ENCODE measurements at places on chromosomes 5 and 9.

DNA sequence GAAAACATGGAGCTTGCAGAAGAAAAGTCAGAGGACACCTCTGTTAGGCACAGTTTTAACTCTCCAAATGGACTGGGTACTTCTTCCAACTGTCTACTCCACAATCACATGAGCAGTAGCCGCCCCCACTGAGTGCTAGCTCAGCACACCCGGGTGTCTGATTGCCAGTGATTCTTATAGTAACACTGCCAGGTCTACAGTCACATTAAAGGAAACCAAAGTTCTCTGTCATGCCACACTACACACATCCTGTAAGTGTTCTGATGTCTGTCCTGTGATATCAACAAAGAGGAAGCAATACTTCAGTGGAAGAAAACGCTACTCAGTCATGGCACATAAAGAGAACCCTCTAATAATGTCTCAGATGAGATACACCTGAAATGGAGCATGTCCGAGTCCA is at the start of gene HAVCR2:
TSS of gene HAVCR2 (minus strand) at position 69 of the 400 bp plus-strand sequence. CDS start at position 8, 61 bp downstream.
- no peak for DNase-seq

- DNase-seq = no peak
Measured at GRCh38 chr9:117415358-117415914, 579 bp upstream of the ASTN2 start.

- no peak for DNase-seq
Measured at GRCh38 chr5:52994266-52994665, 5.1 kb downstream of the ITGA2 start.

DNA sequence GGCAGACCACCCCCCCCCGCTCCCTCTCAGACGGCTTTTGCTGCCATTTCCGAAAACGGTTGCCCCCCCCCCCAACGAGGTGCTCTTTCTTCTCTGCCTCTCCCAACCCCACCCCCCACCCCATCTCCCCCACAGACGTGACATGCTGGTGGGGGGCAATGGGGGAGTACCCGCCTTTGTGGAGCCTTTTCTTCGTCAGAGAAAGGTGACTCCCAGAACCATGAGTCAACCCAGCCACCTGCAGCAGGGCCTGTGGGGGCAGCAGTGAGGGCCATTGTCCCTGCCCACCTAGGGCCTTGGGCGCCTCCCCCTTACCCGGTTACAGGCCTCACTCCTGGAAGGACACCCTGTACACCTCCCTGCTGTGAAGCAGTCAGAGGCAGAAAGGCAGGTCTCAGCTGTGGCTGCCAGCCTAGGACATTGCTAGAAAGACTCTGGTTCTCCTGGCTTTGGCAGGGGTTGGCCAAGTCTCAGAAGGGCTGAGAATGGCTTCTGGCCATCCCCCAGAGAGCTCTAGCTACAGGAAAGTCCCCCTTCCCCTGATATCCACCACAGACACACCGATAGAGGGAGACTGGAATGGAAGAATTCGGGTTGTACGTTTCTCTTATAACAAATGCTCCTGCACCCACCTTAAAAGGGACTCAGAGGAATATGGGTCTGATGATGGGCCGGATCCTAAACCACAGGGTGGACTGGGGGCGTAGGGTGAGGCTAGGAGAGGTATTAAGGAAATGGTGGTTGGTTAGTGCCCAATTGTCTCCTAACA is 2.2 kb downstream of the DNAJB5 start:
- no peak for DNase-seq

- no peak for DNase-seq
Measured at GRCh38 chr5:147559749-147560148, 49.9 kb upstream of the DPYSL3 start.

DNA sequence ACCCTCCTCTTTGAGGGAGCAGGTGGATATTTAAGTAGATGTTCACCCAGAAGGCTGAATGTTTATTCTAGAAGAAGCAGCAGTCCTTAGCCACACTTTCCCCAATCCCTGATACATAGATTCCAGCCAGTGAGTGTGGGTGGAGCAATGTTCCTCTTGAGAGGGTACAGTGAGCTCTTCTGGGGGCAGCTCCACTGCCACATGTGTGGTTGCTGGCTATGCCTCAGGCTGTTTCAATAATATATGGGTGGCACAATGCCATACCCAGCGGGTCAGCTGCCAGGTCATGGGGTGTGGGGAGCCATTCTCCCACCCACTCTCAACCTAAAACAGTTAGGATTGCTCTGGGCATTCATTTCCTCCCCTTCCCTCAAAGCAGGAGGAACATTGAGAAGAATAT is 61.6 kb upstream of the DAB2 start:
- DNase-seq = no peak

DNA sequence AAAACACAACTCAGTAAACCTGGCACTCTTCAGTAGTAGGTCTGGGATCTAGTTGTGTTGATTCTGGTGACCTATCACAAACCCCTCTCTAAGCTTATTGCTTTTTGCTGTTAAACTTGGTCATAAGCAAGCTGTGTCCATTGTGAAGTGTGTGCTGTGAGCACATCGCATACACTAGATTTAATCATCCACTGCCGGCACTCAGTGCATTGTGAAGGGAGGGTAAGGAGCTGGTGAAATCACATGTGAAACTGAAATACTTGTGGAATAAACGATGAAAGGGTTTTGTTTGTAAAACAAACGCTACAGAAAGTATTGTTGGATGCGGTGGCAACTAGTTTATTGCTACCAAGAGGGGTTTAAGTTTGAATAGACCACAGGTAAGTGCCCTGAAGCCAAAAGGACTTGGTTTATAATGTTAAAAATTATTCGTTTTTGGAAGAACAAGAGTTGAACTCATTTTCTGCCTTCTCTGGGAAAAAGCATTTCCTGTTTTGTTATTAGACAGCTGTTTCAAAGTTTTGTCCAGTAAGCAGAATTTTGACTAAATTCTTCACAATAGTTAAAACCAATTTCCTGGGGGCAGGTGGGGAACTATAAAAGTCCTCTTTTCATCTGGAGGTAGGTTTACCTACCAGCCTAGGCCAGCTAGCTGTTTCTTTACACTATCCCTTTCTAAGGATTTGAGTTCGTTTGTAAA is 24.6 kb downstream of the TJP2 start:
- no peak for DNase-seq

- no peak for DNase-seq
Measured at GRCh38 chr5:124000538-124000937, 488.6 kb downstream of the CSNK1G3 start.

GRCh38 chr9:128286440-128286839 is 10.4 kb downstream of the SWI5 start:
- DNase-seq = no peak
